ENCODE measurements at places on chromosomes 4 and X.

GRCh38 chr4:144709159-144709558 is 63.2 kb downstream of the HHIP start:
- no peak for DNase-seq

- DNase-seq, result no peak
Observed at GRCh38 chrX:53049127-53049517, 533 bp downstream of the GPR173 start.

- no peak for DNase-seq
Observed at GRCh38 chr4:156388826-156389225, 435.2 kb upstream of the CTSO start.

GRCh38 chr4:17128268-17128667 is 229.8 kb upstream of the LDB2 start:
- no peak for DNase-seq

- no peak for DNase-seq
Observed at GRCh38 chrX:45840411-45840950, 639.8 kb upstream of the DIPK2B start.

GRCh38 chrX:9899640-9900111 is 67.5 kb upstream of the CLDN34 start:
- DNase-seq, result no peak

DNA sequence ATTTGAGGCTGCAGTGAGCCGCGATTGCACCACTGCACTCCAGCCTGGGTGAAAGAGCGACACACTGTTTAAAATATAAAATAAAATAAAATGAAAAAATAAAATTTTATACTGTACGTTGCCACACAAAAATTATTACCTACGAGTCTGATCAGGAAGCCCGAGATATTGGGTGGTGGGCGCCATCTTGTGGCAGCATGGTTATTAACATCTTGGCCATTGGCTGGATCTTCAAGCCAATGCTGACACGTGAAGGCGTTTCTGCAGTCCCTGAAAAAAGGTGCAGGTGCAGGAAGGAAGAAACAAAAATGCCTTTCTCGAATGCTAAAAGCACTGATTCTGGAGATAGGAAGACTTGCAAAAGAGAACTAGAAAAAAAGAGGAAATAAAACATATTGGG is 4.9 kb upstream of the TLR8 start:
- DNase-seq, result peak; percentile 29

- DNase-seq, result no peak
Observed at GRCh38 chrX:134461437-134461836, 1.5 kb downstream of the HPRT1 start.

DNA sequence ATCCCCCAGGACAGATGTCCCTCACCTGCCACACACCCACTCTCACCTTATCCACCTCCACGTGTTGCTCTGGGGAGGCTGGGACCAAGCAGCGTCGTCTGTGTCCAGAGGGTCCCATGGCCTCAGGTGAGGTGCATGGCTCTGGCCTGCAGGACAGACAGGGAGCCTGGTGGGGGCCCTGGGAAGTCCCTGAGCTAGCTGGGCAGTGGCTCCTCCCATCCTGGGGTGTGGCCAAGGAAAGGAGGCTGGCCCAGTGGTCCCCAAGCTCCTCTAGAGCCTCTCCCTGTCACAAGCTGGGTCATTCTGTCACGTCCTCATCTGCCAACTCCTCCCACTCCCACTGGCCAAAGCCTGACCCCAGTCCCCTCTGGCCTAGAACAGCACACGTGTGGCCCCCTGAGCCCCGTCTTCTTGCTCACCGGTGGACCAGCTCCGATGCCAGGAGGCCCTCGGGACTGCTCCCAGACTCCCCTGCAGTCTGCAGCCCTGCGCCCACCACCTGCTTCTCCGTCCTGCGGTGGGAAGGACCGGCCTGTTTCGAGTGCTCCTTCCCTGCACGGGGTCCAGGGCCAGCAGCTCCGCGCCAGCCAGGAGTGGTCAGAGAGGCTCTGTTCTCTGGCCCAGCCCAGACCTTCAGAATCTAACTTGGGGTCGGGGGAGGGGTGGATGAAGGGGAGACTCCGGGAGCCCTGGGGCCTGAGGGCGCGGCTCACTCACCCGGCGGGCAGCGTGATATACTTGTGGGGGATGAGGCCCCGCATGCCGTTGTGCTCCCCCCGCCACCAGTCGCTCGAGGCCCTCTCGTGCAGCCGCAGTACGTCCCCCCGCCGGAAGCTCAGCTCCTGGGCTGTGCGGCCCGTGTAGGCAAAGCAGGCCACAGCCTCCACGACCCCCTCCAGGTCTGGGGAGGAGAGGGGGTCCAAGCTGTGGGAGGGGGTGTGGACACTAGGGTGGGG is 4.8 kb downstream of the AVPR2 start:
- no peak for DNase-seq

DNA sequence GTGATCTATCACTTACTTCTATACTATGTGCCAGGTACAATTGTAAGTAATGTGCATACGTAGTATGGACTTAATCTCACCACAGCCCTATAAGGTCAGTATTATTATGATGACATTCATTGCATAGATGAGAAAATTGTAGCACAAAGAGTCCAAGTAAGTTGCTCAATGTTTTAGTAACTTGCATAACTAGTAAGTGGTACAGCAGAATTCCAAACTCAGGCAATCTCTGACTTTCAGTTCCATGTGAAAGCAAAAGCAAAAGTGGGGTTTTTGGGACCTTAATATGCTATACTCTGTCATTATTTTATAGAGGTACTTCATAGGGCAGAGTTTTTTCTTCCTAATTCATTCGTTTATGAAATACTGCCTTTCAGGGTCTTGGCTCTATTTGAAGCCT is 188.8 kb upstream of the VEGFC start:
- DNase-seq, result no peak

DNA sequence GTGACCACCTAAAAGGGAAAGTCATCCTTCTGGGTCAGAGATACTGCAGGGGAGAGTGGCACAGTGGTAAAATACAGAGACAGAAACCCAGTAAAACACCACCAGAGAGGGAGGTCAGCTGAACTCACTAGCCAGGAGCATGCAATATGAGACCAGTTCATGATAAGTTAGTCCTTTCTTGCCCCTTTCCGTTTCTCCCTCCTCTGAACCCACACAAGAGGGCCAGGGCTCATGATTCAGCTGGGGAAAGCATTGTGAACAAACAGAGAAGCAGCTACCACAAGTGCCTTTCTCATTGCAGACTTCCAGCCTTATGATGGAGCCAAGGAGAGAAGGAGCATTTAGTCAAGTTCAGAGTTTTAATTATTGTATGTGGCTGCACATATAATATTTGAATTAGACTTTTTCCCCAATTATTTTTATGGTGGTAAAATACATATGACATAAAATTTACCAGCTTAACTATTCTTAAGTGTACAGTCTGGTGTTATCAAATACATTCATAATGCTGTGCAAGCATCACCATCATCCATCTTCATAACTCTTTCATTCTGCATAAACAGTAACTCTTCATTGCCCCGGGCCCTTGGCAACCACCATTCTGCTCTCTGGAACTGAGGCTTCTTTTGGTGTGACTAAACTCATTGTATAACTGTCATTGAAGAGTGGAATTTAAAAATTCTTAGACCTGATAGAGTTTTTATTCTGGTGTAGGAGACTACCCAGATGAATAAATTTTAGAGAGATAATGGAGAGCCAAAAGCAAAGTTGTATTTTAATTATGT is 114.6 kb downstream of the DDIT4L start:
- no peak for DNase-seq

GRCh38 chr4:86091201-86091600 is 268.7 kb downstream of the MAPK10 start:
- no peak for DNase-seq

- DNase-seq, result no peak
Observed at GRCh38 chrX:47706575-47706974, 47.6 kb upstream of the UXT start.

- DNase-seq, result no peak
Observed at GRCh38 chr4:8266508-8266907, 3.0 kb upstream of the HTRA3 start.

All from heart right ventricle (tissue), 16 donors.